ENCODE measurements at places on chromosomes 16 and 17. TPM values are rescaled to one million over a fixed set of nuclear protein-coding genes. Genes with fewer than 3 reads are reported as not detected.

DNA sequence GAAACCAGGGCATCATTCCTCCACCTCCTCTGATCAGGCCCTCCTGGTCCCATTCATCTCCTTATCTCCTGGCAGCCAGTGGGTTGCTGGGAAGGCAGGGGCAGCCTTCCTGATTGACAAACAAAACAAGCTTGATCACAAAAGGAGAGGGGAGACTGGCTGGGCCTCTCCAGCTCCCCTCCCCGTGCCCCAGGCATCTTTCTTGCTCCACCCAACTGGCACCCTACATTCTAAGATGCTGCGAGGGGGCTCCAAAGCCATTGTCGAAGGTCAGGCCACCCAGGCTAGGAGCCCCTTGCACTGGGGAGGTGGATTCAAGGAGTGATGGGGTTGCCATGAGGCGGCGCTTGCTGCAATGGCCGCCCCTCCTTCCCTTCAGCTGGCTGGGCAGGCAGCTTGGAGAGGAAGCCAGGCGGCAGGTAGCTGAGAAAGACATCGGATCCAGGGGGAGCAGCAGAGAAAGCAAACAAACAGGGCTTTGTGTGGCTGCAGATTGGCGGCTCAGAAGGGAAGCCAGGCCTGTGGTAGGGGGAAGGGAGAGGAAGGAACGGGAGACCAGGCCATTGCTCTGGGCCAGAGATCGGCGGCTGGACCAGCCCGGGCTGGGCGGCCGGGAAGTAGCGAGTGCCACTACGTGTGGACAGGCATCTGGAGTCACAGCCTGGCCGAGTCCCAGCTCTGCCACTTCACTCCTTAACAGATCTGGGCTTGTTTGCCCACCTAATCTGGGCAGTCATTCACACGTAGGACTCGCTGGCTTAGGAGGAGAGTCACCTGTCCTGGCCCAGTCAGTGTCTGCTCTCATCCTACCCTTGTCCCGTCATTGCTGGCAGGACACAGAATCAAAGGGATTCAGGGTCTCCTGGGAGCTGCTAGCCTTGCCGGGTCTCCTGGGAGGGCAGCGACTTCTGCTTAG, 12.3 kb downstream of the RAI1 start:
- H3K27ac ChIP-seq, result peak overlapping the region; percentile 94
- no peak for DNase-seq
- peaks cover 3% of the 10 kb centered on the region for H3K36me3 ChIP-seq
- no peaks in the 10 kb centered on the region for H3K27me3 ChIP-seq
- H3K4me3 ChIP-seq, result peak overlapping the region; percentile 73
- peaks cover 69% of the 10 kb centered on the region for H3K4me1 ChIP-seq

DNA sequence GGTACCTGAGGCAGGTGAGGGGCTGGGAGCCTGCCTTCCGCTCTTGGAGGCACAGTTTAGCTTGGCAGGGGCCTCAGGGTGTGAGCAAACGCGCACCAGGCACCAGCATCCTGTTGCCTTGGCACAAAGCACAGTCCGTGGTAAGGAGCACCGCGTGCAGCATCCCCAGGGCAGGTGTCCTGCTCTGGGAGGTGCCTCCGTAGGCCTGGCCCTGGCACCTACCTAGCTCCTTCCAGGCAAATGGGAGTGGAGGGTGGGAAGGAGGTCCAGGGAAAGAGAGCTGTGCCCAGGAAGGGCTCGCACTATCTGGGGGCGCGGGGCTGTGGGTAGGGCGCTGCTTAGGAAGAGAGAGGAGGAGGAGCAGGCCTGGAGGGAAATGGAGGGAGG, 3.1 kb upstream of the GSE1 start:
- DNase-seq, result no peak
- H3K4me1 ChIP-seq, result peaks cover 22% of the 10 kb centered on the region
- peaks cover 9% of the 10 kb centered on the region for H3K27me3 ChIP-seq
- no peaks in the 10 kb centered on the region for H3K36me3 ChIP-seq
- no peak overlapping the region for H3K4me3 ChIP-seq

DNA sequence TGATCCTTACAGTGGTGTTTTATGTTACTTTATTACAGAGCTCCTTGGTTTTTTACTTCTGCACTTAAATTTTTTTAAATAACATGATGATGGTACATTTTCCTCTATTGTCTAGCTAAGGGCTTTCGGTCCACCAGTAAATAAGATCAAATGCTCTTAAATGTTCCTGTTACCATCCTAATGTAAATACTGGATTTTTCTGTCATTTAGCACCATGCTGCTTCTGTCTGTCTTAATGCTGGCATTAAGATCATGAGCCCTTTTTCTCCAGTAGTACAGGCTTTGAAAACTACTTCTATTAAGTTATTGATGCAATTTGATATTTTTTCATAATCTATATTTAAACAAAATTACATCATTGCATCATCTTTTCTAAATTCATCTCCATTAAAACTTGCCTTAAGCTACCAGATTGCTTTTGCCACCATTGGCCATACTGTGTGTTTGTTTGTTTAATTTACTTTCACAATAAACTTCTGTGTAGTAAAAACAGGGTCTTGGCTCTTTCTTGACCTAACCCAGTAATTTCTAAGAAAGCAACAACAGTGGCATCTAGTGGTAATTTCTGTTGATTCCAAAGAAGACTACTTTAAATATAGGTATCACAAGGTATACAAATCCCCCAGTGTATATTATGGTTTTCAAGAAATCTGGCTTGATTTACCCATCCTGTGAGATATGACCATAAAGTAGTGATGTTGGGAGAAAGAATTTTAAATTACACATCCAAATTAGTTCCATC, 9.0 kb upstream of the PHAF1 start:
- H3K4me3 ChIP-seq, result no peak overlapping the region
- peaks cover 15% of the 10 kb centered on the region for H3K36me3 ChIP-seq
- H3K27ac ChIP-seq, result no peak overlapping the region

Gene HBA2
- 0.59 TPM for total RNA-seq

DNA sequence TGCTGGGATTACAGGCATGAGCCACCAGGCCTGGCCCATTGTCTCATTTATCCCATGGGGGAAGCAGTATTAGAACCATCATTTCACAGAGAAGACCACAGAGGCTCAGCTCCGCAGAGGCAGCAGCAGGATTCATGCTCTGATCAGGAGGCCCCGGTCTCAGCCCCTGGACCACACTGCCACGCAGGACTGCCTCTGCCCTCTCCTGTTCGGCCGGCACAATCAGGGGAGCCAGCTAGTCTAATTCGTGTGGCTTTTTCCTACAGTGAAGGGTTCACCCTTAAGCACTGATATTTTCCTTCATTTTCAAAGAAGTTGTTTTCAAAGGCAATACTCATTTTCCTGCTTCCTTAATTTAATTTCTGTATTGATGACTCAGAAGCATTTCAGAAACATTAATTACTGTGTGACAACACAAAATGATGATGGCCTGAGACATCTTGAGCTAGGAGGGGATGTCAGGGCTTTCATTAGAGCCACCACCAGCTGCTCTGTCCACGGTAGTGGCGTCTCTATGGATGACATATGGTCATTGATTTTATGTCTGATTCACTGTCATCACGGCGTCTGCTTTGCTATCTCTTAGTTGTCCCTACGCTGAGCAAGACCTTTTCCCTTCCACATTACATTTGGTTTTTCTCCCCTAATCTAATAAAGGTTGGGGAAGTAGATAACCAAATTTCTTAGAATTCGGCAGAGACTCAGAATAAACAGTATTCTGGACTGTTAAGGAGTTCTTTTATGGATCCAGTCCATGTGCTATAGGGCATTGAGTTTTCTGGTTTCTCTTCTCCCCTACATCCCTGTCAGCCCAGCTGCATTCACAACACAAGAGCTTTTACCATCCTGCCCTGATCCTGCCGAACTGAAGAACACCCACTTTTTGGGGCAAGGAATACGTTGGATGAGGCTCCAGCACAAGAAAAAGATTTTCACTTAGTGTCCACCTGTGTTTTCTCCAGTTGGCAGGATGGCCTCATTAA, 314.0 kb downstream of the SLC39A11 start:
- no peaks in the 10 kb centered on the region for H3K36me3 ChIP-seq
- no peaks in the 10 kb centered on the region for H3K27me3 ChIP-seq
- no peak overlapping the region for H3K4me3 ChIP-seq
- no peak overlapping the region for H3K27ac ChIP-seq

DNA sequence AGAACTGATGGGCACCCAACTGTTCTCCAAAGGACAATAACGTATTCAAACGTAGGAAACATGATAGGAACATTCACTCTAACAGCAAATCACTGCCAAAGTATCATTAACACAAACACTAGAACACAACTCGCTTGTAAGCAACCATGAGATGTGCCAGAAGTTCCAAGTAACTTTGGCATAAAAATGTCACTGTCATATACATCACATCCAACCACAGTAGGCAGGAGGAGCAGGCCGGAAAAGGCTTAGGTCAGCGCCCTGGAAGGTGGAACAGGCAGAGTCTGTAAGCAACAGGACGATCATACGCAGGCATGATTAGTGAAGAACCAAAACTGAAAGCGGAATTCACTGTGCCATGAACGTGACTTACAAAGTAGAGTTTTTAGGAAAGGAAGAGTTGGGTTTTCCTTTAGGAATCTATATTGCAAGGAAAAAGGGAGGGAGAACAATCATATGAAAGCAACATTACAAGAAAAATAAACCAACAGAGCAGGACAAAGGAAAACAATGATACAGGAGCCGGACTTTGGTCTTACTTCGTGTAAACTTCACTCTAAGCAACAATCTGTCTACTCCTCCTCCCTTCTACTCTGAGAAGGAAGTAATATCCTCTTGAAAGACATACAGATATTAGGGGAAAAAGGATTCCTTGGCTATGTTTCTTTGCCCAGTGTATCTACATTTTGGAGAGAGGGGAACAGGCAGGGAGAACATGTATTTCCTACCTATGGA, 52.3 kb downstream of the YWHAE start:
- H3K36me3 ChIP-seq, result peaks cover 43% of the 10 kb centered on the region
- DNase-seq, result no peak
- H3K27ac ChIP-seq, result peak overlapping the region; percentile 21
- H3K4me3 ChIP-seq, result no peak overlapping the region
- peaks cover 16% of the 10 kb centered on the region for H3K4me1 ChIP-seq
- no peaks in the 10 kb centered on the region for H3K27me3 ChIP-seq

DNA sequence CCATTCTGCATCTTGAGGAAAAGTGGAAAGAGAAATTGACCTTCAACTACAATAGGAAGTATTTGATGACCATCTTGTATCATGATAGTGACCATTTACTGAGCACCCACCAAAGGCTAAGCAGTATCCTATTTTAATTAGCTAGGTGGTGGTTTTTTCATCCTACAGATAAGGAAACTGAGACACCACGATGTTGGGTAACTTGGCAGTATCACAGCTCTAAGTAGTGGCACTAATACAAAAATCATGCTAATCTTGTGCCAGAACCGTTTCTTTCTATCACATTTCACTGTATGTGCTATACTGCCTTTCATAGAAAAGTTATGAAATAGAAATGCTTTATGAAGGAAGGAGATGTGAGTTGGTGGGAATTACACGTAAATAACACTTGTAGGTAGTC, 2.3 kb downstream of the EVI2B start:
- H3K4me3 ChIP-seq, result peak overlapping the region; percentile 89
- peak overlapping the region; percentile 92 for H3K27ac ChIP-seq
- H3K27me3 ChIP-seq, result no peaks in the 10 kb centered on the region
- DNase-seq, result no peak
- peaks cover 73% of the 10 kb centered on the region for H3K4me1 ChIP-seq

DNA sequence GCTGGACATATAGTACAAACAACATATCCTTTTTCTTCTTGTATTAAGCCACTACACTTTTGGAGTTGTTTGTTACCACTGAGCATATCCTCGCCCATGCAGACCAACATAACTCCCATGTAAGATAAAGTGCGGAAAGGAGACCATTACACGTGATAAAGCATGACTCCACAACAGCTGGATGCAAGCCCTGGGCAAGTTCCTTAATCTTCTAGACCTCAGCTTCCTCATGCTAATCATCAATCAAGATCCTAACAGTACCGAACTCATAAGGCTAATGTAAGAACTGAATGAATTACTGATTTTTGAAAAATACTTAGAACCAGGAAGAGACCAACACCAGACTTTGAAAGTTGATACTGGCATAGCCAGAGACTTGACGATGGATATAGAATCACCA, 47.0 kb upstream of the GSG1L start:
- peak overlapping the region; percentile 20 for H3K27ac ChIP-seq
- no peaks in the 10 kb centered on the region for H3K27me3 ChIP-seq
- H3K4me3 ChIP-seq, result no peak overlapping the region
- peaks cover 28% of the 10 kb centered on the region for H3K4me1 ChIP-seq
- DNase-seq, result no peak
